HL-60 (cell line): ENCODE measurements at places on chromosomes 11 and 22.

GRCh38 chr22:50112151-50113118 lies 22.6 kb downstream of the MOV10L1 start:
- peak; percentile 65 for DNase-seq

DNA sequence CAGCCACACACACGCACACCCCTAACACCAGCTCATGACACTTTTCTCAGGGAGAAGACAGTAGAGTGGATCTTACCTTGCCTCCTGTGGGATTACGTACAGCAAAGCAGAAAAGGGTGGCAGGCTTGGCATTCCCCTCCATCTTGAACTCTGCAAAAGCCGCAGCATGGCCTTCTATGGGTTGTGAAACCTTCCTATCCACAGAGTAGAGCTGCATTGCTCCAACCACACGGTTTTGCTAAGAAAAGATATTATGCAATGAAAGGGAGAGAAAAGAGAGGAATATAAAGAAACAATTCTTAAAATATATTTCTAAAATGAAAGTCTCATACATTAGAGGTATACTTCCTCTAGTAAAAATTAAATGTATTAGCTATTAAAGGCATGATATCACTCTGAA lies 48.8 kb downstream of the CLTCL1 start:
- DNase-seq = peak; percentile 84

DNA sequence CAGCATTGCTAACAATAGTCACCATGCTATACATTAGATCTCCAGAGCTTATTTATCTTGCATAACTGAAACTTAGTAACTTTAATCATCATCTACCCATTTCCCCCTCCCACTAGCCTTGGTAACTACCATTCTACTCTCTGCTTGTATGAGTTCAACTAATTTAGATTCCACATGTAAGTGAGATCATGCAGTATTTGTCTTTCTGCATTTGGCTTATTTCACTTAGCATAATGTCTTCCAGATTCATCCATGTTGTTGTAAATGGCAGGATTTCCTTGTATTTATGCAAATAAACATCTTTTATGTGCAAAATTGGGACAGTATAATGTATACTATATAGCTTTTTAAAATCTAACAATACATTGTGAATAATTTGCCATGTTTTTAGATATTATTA lies 66.0 kb upstream of the ZBED5 start:
- no peak for DNase-seq

- no peak for DNase-seq
These were observed 2.3 kb downstream of the C1QTNF5 start for GRCh38 chr11:119338318-119338890.

DNA sequence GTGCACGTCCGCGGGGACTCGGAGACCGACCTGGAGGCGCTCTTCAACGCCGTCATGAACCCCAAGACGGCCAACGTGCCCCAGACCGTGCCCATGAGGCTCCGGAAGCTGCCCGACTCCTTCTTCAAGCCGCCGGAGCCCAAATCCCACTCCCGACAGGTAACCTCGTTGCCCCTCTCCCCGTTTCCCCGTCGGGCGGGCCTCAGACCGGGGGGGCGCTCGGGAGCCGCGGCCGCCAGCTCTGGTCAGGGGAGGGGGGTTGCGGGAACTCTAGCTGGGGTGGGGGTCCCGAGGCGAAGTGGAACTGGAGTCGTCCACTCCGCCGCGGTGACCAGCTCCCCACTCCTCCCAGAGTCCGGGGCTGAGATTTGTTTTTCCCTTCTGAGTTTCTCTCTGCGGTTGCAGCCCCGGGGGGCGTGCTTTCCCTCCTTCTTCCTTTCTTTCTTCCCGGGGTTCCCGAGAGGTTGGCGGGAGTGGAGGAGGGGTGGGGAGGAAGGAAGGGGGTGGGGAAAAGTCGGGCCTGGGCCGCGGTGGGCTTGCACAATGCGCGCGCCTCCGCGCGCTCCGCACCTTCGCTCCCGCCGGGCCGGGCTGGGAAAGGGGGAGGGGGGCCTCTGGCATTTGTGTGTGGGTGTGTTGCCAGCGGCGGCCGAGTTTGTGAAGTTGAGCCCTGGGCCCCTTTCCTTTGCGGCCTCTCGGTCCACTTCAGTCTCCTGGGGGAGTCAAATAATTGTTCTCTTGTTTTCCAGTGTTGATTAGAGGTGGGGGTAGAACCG lies 952 bp downstream of the YAP1 start:
- no peak for DNase-seq

- DNase-seq = no peak
These were observed 33.0 kb downstream of the GLYATL2 start for GRCh38 chr11:58811499-58811898.

GRCh38 chr11:120605469-120605868 lies 93.9 kb downstream of the GRIK4 start:
- no peak for DNase-seq

- DNase-seq = no peak
These were observed 4.0 kb downstream of the STIM1 start for GRCh38 chr11:3859373-3859881.

- DNase-seq = no peak
These were observed 7.1 kb downstream of the LRRC32 start for GRCh38 chr11:76663486-76663810.

DNA sequence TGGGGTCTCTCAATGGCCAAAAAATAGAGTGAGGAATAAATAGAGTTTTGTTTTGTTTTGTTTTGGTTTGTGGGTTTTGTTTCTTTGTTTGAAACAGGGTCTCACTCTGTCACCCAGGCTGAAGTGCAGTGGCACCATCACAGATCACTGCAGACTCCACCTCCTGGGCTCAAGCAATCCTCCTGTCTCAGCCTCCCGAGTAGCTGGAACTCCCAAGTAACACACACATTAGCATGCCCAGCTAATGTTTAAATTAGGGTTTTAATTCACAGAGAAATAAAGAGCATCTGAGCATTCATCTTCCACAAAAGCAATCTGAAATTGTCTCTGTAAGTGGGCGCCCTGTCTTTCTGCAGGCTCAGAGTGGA lies 9.2 kb upstream of the IFITM3 start:
- no peak for DNase-seq

GRCh38 chr11:65225279-65226102 lies 36.3 kb upstream of the POLA2 start:
- DNase-seq = no peak

- DNase-seq = no peak
These were observed 54.1 kb upstream of the LINC01488 start for GRCh38 chr11:69427337-69427736.

DNA sequence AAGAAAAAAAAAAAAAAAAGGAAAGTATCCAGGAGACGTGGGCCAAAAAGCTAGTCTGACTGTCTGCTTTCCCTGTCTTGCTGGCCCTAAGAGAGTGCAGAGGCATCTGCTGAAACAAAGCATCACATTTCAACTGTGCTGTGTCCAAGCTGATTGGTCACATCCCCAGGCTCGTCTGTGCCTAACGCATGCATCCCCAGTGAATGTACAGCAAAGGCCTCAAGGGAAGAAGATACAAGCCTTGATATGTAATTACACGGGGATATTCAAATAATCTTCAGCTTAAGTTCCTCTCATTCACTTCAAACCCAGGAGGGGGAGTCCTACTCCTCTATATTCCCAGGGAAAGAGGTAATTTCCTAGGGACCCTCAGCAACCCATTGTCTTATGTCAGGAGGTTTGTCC lies 5.4 kb upstream of the SORL1 start:
- DNase-seq = no peak

DNA sequence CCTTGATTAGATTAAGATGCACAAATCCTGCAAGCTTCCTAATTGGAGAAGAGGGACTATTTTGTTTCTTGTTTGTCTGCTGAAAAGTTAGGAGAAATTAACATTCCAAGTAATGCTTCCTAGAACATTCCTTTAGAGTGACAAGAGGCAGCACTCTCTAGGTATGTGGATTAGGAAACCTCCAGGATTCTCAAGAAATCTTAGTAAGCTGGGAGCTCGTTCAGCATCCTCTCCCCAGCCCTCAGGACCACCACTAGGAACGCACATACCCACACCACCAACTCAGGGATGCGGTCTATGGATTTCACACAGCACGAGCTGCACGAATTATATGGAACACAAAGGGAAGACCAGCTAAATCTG lies 52.9 kb downstream of the NCAPD3 start:
- no peak for DNase-seq

- no peak for DNase-seq
These were observed 13.3 kb downstream of the CSNK1E start for GRCh38 chr22:38303974-38304373.

- no peak for DNase-seq
These were observed 24.3 kb upstream of the SLCO2B1 start for GRCh38 chr11:75126564-75126963.

GRCh38 chr11:47998733-47999359 lies 18.5 kb downstream of the PTPRJ start:
- no peak for DNase-seq

DNA sequence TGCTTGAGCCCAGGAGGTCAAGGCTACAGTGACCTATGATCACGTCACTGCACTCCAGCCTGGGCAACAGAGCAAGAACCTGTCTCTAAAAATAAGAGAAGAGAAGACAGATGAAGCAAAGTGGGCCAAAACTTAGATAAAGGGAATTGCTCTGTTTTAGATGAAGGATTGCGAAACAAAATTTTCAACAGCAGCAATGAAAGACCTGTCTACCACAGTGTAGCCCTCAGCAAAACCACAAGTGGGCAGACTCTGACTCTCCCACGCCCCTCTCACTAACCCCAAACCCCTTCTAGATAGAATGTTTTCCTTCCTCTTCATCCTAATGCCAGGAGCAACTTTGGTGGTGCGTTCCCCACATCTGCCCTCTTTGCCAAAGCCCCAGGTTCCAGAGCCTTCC lies 105.6 kb upstream of the ALDH3B2 start:
- peak; percentile 61 for DNase-seq

DNA sequence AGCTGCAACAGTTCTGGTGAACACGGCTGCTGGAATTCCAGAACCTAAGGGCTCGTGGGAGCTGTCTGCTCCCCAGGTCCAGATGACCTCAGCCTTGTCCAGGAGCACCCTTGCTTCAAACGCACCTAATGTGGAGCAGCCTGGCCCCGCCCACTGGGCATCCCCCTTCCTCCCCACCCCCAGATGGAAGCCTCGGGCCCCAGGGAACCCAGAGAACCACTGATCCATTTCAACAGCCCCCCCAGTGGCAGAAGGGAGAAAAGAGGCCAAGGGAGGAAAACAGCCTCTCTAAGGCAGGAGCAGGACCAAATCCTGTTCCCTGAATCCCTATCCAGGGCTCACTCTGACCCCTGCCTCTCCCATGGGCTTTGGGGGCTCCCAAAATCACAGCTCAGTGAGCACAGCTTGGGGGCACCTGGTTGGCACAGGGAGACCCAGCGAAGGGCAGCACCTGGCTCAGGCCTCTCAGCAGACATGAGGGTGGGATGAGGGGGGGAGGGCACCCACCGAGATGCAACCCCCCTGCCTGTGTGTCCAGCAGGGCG lies 1.2 kb downstream of the CYTH4 start:
- DNase-seq = no peak

DNA sequence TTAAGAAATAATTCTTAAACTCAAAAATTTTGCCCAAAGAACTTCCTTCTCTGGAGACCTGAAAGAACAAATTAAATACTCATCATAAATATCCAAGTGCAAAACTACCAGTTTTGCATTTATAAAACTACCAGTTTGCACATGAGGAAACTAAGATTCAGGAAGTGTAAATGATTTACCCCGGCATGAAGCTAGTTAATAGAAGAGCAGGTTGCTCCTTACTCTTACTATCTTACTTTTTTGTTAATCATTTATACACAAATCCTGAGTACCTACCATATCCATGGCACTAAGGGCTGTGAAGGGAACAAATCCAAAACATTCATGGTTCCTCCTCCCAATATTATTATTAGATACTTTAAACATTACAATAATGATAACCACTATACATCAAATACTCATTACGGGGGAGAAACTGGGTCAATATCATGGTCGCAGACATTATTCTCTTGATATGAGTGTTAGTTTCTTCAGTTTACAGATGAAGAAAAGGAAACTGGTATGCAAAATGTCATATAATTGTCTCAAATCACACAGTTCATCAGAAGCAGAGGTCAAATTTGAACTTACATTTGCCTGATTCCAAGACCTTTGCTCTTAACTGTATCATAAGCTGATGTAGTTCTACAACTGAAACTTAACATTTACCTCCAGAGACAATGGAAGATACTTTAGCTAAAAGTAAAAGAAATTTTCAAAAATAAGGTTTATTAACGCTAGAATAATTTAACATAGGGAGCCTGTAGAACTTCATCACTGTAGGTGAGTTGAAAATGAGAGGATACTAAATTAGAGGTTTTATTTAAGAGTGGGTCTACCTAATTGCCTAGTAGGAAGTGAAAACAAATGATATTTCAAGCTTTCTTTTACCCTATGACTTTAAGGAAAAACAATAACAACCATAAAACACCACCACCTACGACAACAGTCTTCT lies 74.5 kb downstream of the FAM76B start:
- DNase-seq = no peak

- no peak for DNase-seq
These were observed 214.8 kb upstream of the SESN3 start for GRCh38 chr11:95445746-95446333.

- DNase-seq = no peak
These were observed 84.3 kb downstream of the CCDC81 start for GRCh38 chr11:86459002-86459385.

DNA sequence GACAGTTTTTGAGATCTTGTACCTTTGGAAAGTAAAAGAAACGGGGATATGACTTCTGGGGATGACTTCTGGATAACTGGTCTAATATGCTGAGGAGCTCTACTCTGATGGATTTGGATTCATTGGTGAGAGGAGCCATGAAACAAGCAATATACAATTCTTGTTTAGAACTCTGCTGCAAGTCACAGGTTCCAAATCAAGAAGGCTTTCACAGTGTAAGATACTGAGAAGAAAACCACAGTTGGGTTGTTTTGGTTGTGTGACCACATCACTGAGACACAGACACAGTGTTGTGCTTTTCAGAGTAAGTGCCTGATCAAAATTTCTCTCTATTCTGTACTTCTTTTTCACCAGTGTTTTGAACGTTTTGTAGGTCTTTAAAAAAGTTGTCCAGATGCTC lies 13.1 kb upstream of the UCP2 start:
- DNase-seq = no peak

- peak; percentile 62 for DNase-seq
These were observed 101.2 kb downstream of the BCR start for GRCh38 chr22:23281406-23282088.

GRCh38 chr11:86720546-86720945 lies 48.1 kb upstream of the ME3 start:
- DNase-seq = no peak

DNA sequence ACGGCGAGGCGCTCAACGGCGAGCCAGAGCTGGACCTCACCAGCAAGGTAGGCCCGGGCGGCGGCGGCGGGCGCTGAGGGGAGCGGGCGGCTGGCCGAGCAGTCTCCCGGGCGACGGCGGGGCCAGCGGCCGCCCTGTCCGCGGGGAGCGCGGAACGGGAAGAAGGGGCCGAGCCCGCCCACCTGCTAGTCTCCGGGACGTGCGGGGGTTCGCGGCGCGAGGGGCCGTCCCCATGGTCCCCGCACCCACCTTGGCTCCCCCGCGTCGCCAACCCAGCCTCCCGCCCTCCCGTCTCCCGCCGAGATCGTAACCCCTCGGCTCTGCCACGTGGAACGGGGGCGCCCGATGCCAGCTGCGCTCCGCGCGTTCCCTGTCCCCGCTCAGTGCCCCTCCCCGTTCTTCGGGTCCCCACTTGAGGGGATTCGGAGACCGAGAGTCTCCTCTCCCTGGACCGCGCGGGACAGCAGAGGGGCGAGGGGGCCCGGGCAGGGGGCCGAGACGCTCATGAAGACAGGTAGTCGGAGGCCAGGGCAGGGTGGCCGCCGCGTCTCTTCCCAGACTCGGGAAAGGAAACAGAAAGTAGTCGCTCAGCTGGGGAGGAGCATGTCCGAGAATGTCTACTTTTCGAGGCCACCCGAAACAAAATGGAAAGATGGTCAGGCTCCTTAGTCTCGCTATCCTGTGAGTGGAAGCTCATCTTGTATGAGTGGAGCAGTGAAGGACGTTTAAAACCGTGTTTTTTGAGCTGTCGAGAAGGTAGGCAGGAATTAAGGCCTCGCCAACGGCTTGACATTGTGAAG lies 557 bp downstream of the GTPBP1 start:
- peak; percentile 19 for DNase-seq
